ENCODE measurements at places on chromosomes 5 and 9. TPM values are rescaled to one million over a fixed set of nuclear protein-coding genes. Genes with fewer than 3 reads are reported as not detected.

The CORO2A gene
- total RNA-seq, result 0.69 TPM

The PCDHA1 gene
- total RNA-seq, result 0.12 TPM

The GABRA6 gene
- not detected for total RNA-seq

The VAV2 gene
- total RNA-seq, result 6.6 TPM

The ANKRD55 gene
- not detected for total RNA-seq

The ARL14EPL gene
- total RNA-seq, result not detected

The PLCXD3 gene
- not detected for total RNA-seq

The PRR16 gene
- total RNA-seq, result 1.1 TPM

The STPG3 gene
- not detected for total RNA-seq

The PHF19 gene
- 66.4 TPM for total RNA-seq

The LIX1 gene
- not detected for total RNA-seq

The DND1 gene
- total RNA-seq, result 0.77 TPM

The OGN gene
- not detected for total RNA-seq

The PCSK1 gene
- total RNA-seq, result 3.2 TPM

The OR13C4 gene
- total RNA-seq, result not detected

Data from NCI-H460 (cell line).